Stimulated activated CD4-positive, alpha-beta T cell treated with anti-CD3 and anti-CD28 coated beads, Interleukin-12 subunit alpha, Interleukin-12 subunit beta, amount 100 ng/mL, for 48 hours (primary cell): ENCODE measurements at places on chromosomes 5 and 9.

- no peak for DNase-seq
Measured at GRCh38 chr9:115275753-115276152, 157.8 kb upstream of the TNC start.

- no peak for DNase-seq
Measured at GRCh38 chr9:116686135-116686534, 970 bp upstream of the TRIM32 start.

- DNase-seq: no peak
Measured at GRCh38 chr9:22088053-22088716, 79.1 kb upstream of the CDKN2B start.

- DNase-seq: no peak
Measured at GRCh38 chr9:137924761-137925369, 47.3 kb downstream of the CACNA1B start.

GRCh38 chr9:122386311-122386872, 15.6 kb downstream of the PTGS1 start:
- no peak for DNase-seq

GRCh38 chr9:5446451-5447236, 3.7 kb upstream of the CD274 start:
- DNase-seq: no peak

- DNase-seq: no peak
Measured at GRCh38 chr9:108836781-108837180, 19.0 kb downstream of the ACTL7B start.
